ENCODE measurements at places on chromosomes 4 and X.
A peak's percentile ranks its signal among the peaks of the same experiment; 100 is the strongest.

DNA sequence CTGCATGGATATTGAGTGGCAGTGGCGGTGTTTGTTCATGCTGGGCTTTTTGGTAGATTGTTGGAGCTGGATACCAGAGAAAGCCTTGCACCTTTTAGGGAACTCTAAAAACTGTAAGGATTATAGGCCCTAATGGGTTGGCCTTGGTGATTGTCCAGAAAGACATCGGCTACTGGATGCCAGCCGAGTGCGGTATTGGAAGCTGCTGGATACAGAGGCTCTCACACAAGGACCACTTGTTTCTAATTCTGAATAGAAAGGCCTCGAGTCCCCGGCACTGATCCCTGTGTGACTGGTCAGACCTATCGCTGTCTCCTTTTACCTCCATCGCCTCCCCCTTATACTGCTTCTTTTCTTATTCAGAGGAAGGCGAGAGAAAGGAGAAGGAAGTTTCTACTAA is 27.3 kb upstream of the SCOC start:
- no peak for DNase-seq

GRCh38 chr4:177380730-177381287 is 61.4 kb downstream of the AGA start:
- no peak for DNase-seq

DNA sequence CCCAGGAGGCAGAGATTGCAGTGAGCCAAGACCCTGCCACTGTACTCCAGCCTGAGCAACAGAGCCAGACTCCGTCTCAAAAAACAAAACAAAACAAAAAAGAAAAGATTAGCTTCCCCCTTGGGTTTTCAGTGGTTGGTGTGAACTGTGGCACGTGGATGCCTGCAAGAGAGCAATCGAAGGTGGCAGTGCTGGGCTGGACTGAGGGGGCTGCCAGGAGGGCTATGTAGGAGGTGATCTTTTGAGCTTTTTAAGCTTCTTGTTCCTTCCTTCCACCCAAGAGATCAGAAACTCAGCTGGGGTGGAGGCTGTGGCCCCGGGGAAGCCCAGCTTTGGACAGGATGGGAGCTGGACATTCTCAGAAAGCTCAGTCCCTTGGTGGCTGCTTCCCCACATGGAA is 49.6 kb downstream of the PRPS1 start:
- no peak for DNase-seq

GRCh38 chr4:60249784-60250183 is 950.3 kb upstream of the ADGRL3 start:
- DNase-seq, result no peak

DNA sequence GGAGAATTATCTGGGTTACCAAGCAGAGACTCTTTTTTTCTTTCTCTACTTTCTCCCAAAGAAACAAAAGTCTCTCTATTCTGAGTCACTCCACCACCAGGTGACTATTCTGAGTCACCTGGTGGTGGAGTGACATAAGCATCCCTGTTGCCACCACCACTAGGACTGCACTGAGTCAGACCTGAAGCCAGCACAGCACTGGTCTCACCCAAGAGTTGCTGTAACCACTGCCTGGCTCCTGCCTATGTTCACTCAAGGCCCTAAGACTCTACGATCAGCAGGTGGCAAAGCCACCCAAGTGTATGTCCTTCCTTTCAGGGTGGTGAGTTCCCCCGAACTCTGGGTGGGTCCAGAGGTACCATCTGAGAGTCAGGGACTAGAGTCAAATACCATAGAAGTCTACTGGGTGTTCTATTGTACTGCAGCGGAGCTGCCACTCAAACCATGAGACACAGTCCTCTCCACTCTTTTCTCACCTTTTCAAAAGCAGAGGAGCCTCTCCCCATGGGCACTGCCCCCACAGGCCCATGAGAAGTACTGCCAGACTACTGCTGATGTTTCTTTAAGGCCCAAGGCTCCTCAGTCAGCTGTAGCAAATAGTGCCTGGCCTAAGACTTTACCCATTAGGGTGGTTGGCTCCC is 209.6 kb upstream of the IRS4 start:
- DNase-seq, result no peak

GRCh38 chr4:93178279-93178678 is 650.3 kb upstream of the ATOH1 start:
- DNase-seq, result no peak

DNA sequence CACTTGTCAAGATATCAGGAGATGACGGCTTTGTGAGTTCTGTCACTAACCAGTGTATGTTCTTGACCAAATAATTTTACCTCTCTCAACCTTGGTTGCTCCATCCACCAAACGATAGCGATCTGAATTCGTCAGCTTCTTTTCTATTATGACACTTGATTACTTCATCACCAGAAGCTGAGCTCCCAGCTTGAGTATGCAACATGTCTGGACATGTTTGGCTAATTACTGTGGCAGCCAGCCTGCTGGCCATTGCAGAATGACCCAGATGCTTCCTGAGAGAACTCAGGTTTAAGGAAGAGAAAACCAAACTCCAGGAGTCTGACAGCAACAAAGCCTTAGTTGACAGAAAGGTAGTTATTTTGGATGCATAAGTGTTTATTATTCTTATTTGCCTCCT is 46.4 kb upstream of the PARM1 start:
- DNase-seq, result no peak

GRCh38 chr4:147943159-147943638 is 211.3 kb downstream of the ARHGAP10 start:
- DNase-seq, result no peak

GRCh38 chr4:139674875-139675550 is 9.4 kb downstream of the MGST2 start:
- peak; percentile 85 for DNase-seq

DNA sequence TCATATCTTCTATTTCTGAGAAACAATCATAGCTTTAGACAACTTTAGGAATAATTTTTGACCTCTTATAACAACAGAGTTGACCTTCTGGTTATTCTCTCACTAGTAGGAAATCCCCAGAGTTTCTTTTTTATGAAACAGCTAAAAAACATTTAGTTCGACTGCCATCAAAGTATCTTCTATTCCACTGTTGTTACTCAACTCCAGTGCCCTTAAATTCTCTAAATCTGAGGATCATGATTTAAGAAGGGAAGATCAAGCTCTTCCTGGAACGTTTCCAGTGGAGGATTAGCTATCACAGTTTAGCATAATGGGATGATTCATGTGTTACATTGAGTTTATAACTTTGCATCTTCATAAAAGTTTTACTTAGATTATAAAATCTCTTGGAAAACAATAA is 134.9 kb upstream of the VEGFC start:
- no peak for DNase-seq

- no peak for DNase-seq
Observed at GRCh38 chr4:1596393-1596792, 87.7 kb downstream of the FAM53A start.

- DNase-seq, result no peak
Observed at GRCh38 chrX:50081282-50081889, 119.4 kb downstream of the AKAP4 start.

GRCh38 chrX:122248681-122249080 is 935.4 kb upstream of the GRIA3 start:
- no peak for DNase-seq

GRCh38 chr4:8048856-8049676 is 109.4 kb upstream of the AFAP1 start:
- DNase-seq, result no peak

GRCh38 chrX:123959281-123960063 is 2.0 kb upstream of the STAG2 start:
- DNase-seq, result peak; percentile 27

GRCh38 chr4:117429061-117429460 is 343.7 kb upstream of the TRAM1L1 start:
- DNase-seq, result no peak

DNA sequence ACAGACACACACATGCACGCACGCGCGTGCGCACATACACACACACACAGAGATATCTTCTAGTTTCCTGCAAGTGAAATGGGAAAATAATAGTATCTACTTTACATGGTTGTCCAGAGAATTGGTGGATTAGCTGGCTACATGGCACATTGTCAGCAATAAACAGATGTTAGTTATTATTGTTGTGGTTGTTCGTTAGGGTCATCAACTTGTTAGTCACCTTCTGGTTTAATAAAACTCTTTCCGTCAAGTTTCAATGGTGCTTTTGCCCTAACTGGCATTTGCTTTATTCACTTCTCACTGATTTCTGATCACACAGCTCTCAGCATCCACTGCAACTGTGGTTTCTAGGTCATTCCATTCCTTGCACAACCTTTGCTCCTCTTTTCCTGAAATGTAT is 25.4 kb upstream of the RASL11B start:
- no peak for DNase-seq

DNA sequence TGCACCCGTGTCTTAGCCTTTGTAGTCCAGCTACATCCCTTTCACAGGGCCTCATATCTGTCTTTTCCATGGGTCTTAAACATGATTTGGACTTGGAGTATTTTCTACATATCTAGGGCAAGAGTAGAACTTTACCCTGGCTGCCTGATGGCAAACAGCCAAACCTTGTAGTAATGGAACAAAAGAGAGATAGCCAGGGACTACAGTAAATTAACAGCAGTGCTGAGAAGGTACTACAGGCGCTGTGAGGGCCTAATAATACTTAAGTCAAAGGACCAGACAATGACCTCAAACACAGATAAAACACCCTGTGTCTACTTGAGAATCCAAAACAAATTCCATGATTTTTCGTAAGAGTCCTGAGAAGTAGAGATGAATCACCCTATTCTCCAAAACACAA is 111.0 kb upstream of the WDR17 start:
- DNase-seq, result no peak

DNA sequence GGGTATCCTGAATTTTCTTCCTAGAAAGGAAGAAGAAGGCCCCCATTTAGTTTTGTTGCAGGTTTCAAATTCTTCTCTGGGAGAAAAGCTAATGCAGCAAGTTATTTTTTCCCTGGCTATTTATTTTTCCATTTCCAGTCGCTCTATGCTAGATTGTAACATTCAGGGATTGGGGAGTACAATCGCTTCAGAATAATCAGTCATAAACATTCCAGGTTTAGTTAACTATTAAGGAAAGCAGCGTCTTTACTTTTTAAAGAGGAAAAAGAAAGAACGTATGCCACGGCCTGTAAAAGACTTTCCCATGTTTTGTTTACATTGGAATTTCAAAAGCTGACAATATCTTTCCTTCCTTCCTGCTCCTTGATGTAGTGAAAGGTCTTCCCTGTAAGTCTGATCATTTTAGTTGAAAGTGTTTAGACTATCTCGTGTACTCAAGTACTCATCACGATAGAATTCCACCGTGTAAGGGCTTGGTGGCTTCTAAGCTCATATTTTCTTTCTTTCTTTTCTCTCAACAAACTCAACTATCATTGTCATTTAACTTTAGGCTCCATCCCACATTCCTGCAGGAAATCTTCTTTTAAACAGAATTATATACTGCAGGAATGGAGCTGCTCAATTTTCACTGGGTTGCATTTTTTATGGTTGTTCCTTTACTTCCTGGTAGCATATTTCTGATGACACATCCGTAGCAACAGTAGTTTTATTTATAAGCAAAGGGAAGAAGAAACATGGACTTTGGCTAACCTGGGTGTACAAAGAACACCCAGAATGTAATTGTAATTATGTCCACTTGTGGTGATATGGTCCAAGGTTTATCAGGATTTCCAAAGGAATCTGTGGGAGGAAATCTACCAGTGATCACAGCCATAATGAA is 213.1 kb upstream of the FAT1 start:
- no peak for DNase-seq

- no peak for DNase-seq
Observed at GRCh38 chr4:141713185-141713584, 76.8 kb downstream of the IL15 start.

GRCh38 chr4:56658528-56658927 is 22.6 kb downstream of the HOPX start:
- no peak for DNase-seq

DNA sequence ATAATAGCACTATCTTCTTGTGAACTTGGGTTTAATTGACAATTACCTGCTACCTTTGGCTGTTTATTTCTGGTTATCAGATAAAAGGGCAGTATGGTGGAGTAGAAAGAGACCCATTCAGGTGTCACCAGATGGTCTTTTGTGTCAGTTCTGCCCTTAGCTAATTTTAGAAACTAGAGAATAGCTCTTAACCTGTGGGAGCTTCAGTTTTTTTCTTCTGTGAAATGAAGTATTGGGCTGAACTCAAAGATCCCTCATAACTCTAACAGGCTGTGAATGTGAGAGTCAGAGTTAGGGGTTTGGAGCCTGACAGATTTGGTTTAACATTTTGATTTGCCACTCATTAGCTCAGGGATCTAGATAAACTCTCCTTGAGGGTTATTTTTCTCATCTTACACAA is 335.2 kb downstream of the PPP1R2C start:
- no peak for DNase-seq

GRCh38 chr4:73487233-73487632 is 5.7 kb downstream of the AFM start:
- no peak for DNase-seq

DNA sequence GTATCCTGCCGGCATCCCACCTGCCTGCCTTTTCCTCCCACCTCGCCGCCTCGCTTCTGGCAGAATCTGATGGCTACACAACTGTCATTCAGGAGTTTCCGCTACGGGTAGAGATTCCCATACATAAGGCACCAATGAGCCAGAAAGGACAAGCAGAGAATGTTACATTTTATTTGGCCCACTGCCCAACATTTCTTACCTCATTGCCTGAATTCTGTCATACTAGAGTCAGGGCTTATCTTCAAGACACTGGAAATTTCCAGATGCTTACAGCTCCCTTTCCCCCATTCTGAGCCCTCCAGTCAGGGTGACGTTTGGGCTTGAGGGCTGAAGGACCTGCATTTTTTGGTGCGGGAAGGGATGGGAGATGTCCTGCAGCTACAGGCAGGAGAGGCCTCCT is 113.0 kb downstream of the NHS start:
- no peak for DNase-seq

- DNase-seq, result no peak
Observed at GRCh38 chrX:116628464-116628863, 165.7 kb upstream of the CT83 start.

GRCh38 chr4:23881674-23882337 is 8.0 kb downstream of the PPARGC1A start:
- no peak for DNase-seq

- no peak for DNase-seq
Observed at GRCh38 chrX:39206399-39207145, 405.3 kb downstream of the MID1IP1 start.

- no peak for DNase-seq
Observed at GRCh38 chr4:92198711-92199110, 105.1 kb upstream of the GRID2 start.

DNA sequence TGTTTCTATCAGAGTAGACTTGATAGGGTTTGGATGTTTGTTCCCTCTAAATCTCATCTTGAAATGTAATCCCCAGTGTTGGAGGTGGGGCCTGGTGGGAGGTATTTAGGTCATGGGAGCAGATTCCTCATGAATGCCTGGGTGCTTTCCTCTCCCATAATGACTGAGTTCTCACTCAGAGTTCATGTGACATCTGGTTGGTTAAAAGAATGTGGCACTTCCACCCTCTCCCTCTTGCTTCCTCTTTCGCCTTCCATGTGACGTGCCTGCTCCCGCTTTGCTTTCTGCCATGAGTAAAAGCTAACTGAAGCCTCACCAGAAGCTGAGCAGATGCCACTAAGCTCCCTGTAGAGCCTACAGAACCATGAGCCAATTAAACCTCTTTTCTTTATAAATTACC is 47.3 kb upstream of the SRPX start:
- peak; percentile 67 for DNase-seq

All from suppressor macrophage treated with lipopolysaccharide for 1 hour (primary cell).